Body of pancreas (tissue), 4 donors: ENCODE measurements at places on chromosomes 5 and 9. TPM values are rescaled to one million over a fixed set of nuclear protein-coding genes. Genes with fewer than 3 reads are reported as not detected.

DNA sequence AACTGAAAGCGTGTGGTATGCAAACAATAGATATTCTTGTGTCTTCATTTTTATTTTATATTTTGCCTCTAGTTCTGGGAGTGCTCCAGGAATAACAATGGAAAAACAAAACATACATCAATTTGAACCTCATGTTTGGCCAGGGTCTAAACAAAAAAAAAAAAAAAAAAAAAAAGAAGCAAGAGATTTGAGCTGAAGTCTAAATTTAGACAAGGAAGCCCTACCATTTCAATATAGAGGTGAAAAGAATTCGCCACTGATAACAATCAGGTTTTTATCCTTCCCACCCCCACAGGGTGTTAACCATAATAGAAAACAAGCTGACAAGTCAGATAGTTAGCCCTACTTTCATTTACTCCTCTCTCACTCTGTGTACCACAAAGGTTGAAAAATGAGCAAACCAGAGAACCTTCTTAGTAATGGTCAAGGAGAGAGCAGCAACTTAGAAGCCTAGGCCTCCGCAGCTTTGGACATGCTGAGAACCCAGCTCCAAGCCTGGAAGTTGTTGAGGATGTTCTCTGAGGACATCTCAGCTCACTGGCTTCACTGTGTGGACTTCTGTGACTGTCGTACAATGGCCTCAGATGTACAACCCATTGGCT lies 118.2 kb upstream of the HMHB1 start:
- DNase-seq: no peak

GRCh38 chr9:138053996-138054752 lies 176.6 kb downstream of the CACNA1B start:
- DNase-seq: no peak

GRCh38 chr9:130920233-130920632 lies 18.8 kb downstream of the FIBCD1 start:
- no peak for DNase-seq

- DNase-seq: no peak
These were observed 37.5 kb upstream of the STRBP start for GRCh38 chr9:123305879-123306278.

GRCh38 chr9:106722051-106722753 lies 140.8 kb upstream of the ZNF462 start:
- DNase-seq: no peak

GRCh38 chr5:170312666-170313065 lies 15.1 kb upstream of the LCP2 start:
- peak; percentile 65 for DNase-seq

The GDNF gene
- not detected for total RNA-seq
